Fibroblast of skin of abdomen (primary cell): ENCODE measurements at places on chromosomes 16 and 17.

- DNase-seq = no peak
Measured at GRCh38 chr17:59848385-59848668, 44.4 kb downstream of the TUBD1 start.

- no peak for DNase-seq
Measured at GRCh38 chr17:62911114-62911513, 54.9 kb upstream of the TANC2 start.

- DNase-seq = no peak
Measured at GRCh38 chr16:4498546-4499195, 22.5 kb downstream of the HMOX2 start.

DNA sequence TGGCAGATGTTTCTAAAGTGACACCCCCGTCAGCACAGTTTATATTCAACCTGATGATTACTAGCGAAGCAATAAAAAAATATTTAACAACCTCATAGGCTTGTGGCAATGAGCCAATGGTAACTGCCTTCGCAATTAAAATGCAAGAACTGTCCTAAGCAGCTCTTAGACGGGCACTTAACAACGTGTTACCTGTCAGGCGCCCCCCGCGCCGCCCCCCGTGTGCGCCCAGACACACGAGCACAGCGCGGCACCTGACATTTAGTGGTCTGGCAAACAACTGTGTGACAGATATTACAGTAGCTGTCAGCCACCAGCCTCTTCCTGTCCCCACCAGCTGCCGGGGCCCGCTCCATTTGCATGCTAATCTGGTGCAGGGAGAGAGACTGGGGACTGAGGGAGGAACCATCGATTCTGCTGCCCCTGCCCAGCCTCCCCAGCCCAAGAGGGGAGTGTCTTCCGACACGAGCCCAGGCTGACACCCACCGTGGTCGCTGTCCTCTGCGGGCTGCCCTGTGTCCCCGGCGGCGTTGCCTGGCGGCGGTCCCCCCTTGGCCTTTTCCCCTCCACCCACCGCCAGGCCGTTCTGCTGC, 12.7 kb downstream of the NDUFAF8 start:
- no peak for DNase-seq

- DNase-seq = no peak
Measured at GRCh38 chr17:29709866-29710519, 87.3 kb upstream of the CORO6 start.

GRCh38 chr17:49760932-49761558, 2.9 kb downstream of the FAM117A start:
- no peak for DNase-seq

DNA sequence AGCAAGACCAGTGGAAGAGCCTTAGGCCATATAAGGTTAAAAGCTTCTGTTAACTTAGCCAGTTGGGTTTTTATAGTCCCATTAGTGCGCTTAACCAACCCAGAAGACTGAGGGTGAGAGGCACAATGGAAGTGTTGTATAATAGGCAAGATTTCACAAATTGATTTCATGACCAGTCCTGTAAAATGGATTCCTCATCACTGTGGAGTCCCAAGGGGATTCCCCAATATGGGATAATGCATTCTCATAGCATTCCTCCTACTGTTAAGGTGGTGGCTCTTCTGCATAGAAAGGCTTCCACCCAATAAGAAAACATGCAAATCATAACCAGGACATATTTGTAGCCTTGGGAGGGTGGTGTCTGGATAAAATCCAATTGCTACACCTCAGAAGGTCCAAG, 22.1 kb upstream of the B4GALNT2 start:
- DNase-seq = no peak

DNA sequence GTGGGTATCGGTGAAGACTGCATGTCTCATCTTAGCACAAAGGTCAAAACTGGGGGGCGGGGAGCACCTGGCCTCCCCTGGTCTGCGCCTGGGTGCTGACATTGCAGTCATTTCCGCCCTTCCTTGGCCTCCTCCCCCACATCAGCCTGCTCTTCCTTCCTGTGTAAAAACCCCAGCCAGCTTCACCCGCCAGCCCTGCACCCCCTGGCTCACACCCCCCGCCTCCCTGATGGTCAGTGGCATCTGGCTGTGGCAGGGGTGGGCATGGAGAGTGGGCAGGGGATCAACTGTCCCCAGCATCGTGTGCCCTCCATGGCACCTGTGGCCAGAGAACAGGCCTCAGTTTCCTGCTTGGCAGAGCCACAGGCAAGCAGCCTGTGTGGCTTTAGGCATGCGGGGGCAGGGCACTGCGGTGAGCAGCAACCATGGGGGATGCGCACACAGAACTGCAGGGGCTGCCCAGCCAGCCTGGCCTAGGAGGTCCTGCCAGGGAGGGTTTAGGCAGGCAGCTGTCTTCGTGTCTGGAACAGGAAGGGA, 26.5 kb upstream of the LASP1NB start:
- no peak for DNase-seq

DNA sequence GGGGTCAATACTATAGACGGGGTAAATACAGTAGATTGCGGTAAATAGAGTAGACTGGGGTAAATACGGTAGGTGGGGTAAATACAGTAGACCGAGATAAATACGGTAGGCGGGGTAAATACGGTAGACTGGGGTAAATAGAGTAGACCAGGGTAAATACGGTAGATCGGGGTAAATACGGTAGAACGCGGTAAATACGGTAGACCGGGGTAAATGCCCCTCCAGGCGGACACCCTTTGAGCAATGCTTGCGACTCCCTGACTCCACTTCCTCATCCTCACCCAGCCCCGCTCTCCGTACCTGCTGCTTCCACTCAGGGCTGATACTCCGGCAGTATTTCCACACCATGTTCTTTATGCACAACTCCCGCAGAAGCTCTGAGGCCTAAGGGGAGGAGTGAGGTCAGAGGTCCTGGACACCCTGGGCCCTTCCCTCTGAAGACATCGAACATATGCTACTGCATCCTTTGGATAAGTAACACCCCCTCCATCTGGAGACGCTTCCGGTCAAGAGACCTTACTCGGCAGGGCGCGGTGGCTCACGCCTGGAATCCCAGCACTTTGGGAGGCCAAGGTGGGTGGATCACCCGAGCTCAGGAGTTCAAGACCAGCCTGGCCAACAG, 13.3 kb upstream of the CRK start:
- DNase-seq = peak; percentile 49

DNA sequence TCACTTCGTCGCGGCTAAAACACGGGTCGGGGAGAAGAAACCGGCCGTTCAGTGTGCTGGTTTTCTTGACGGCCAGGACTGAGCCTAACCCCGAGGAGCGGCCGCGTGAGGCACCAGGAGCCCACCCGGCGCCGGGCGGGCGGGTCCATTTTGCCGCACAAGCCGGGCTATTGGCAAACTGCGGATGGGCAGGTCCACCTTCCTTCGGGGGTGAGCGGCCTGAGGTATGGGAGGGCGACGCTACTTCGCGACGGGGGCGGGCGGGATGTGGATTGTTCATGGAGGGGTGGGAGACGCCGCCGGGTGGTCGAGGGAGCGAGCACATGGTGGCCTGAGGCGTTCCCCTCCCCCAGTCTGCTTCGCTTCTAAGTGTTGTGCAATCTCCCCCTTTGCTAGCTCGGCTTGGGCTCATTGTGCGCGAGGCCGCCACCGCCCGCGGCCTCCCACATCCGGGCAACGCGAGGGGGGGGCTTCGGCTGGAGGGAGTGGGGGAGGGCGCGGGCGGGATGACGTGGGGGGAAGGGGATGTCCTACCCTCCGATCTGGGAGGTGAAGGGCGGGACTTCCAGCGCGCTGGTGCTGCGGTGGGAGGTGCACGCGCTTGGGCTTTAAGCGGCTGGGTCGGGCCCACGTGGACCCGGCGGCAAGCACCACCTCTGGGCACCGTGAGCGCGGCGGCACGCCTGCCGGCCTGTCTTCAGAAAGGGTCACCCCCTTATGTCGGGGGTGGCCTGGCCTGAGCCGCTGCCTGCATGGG, 5.9 kb upstream of the CD68 start:
- peak; percentile 94 for DNase-seq

DNA sequence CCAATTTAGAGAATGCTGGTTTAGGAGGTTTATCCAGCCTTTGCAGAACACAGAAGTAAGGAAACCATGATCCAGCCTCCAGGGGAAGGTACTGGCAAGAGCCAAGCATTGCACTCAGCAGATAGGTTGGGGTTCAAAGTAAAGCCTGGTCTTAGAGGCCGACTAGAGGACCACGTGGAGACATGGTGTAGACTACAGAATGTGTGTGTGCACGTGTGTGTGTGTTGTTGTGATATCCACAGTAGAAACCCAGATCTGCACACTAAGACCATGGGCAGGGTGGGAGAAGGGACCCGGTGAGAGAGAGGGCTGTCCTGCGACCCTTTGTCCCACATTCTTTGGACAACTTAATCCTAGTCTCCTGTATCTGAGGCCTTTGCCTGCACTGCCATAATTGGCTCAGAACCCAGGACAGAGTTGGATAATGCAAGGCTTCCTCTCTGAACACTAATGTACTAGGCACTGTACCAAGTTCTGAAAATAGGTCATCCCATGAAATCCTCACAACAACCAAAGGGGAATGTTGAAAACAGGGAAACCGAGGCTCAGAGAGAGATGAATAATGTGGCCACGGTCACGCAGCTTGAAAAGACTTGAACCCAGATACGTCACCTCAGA, 325.1 kb upstream of the HSBP1 start:
- no peak for DNase-seq

DNA sequence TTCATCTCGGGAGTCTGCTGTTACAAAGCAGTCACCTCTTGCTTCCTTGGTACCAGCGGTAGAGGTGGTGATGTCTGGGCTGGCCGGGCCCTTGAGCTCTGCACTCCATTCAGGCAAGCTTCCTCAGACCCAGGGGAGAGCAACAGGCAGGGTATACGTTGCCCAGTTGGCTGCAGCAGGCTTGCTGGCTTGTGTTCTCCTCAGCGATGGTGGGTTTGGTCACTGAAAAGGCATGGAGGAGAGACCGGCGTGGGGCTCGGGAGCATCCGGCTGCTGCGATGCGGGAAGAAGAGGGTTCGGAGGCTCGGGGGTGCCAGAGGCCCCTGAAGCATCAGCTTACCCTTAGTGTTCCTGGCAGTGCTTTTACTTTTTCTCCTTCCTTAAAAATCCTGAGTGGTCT, 25.8 kb downstream of the SAP30BP start:
- no peak for DNase-seq

GRCh38 chr17:69447726-69448125, 33.2 kb downstream of the MAP2K6 start:
- no peak for DNase-seq
